MG63 (cell line): ENCODE measurements at places on chromosomes 4 and X. TPM values are rescaled to one million over a fixed set of nuclear protein-coding genes. Genes with fewer than 3 reads are reported as not detected.

The NAT8L gene
- 2.0 and 4.3 TPM in 2 replicates for total RNA-seq

The ARHGAP6 gene
- total RNA-seq = 0.10 TPM in 1 of 2 replicates, not detected in the other

The PIN4 gene
- 1.3 and 2.3 TPM in 2 replicates for total RNA-seq

The VCX gene
- not detected in 2 replicates for total RNA-seq

The PDGFRA gene
- 118 and 133 TPM in 2 replicates for total RNA-seq

The TKTL2 gene
- total RNA-seq = not detected in 2 replicates

The GJB1 gene
- total RNA-seq = not detected in 2 replicates

The ZCCHC18 gene
- total RNA-seq = not detected in 2 replicates

The SMPX gene
- total RNA-seq = not detected in 2 replicates

The CLCN5 gene
- total RNA-seq = 0.76 and 0.86 TPM in 2 replicates

The MND1 gene
- total RNA-seq = 12.3 and 19.4 TPM in 2 replicates

The HELT gene
- not detected in 2 replicates for total RNA-seq

The OPRPN gene
- total RNA-seq = not detected in 2 replicates

The ATP8A1 gene
- 0.10 TPM in 1 of 2 replicates, not detected in the other for total RNA-seq

The BCORL1 gene
- total RNA-seq = 0.13 and 0.39 TPM in 2 replicates

The CT55 gene
- total RNA-seq = not detected in 2 replicates

The POLN gene
- not detected in 2 replicates for total RNA-seq

The TENT5D gene
- total RNA-seq = not detected in 2 replicates

The CHRDL1 gene
- 79.1 and 90.2 TPM in 2 replicates for total RNA-seq
